Type B pancreatic cell (in vitro differentiated cells): ENCODE measurements at places on chromosomes 16 and 17. TPM values are rescaled to one million over a fixed set of nuclear protein-coding genes. Genes with fewer than 3 reads are reported as not detected.
A peak's percentile ranks its signal among the peaks of the same experiment; 100 is the strongest.

DNA sequence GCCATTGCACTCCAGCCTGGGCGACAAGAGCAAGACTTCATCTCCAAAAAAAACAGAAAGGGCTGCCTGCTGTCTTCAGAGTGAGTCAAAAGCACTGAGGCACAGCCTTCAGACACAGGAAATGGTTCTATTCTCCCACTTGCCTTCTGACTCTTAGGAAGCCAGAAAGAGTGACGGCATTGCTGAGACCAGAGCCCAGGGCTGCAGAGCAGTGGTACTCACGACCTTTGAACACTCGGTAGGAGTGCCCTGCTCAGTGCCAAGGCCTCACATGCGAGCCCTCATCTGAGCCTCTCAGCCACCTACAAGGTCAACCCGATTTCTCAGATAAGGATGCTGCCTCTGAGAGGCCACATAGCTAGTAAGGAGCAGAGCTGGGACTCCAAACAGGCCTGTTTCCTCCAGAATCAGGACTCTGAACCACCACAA is 3.5 kb upstream of the ITGAE start:
- no peak for DNase-seq

DNA sequence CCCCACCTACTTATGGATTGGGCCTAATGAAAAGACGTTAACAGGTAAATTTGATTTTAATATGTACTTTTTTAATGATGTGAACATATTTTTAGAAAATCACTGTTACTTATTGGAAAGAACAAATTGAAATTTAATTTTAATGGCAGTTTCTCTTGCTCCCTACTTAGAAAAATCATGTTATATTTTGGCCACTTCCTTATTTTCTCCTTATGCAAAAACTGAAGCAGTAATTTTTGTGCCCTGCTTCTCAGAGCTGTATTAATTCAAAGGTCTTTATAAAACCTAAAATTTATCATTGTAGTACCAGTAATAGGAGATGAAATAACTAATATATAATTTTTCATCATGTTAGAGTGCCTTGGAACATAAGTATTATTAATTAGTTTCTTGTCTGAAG is 2.8 kb downstream of the ZPBP2 start:
- DNase-seq: no peak

DNA sequence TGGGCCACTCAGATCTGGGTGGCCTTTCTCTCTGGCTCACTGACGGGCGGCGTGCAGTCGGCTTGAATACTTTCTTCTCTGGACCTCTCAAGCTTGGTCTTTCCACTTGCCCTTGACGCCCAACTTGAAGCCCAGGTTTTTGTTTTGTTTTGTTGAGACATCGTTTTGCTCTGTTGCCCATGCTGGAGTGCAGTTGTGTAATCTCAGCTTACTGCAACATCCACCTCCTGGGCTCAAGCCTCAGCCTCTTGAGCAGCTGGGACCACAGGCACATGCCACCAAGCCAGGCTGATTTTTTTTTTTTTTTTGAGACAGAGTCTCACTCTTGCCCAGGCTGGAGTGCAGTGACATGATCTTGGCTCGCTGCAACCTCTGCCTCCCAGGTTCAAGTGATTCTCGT is 22.7 kb upstream of the KIF19 start:
- no peak for DNase-seq

DNA sequence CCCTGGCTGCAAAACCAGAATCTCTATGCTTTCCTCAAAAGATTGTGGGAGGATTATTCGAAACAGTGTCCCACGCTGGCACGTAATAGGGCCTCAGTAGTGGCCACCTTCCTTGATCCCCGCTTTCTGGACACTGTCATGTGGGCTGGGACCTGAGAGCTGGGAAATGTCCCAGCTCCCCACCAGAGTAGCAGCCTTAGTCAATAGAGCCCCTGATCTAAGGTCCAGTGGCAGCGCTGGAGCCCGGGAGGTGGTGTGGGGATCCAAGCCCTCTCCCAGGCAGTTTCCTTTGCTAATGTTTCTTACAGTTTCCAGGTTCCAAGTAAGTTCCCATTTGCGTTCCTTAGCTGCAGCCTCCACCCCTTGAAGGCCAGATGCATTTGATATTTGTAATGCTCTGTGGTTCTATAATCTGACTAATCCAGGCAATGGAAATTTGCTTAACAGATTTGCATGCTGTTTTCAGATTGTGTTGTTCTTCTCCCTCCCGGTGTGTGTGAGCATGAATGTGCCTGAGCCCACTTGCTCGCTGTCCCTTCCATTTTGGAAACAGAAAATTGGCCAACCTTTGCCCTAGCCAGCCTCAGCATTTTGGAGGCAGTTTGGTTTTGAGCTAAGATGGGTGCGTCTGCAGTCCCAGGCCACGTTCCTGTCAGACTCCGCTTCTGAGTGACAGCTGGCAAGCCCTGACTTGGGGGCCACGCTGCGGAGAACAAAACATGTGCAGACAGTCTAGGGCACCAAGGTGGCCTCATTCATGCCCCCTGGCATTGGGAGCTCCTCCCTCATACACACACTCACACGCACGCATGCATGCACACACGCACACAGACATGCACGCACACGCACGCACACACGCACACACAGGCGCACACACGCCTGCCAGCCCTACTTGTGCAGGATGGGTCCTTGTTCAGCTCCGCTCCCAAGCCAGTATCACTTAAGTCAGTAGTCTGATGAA is 69.4 kb downstream of the CCDC182 start:
- peak; percentile 65 for DNase-seq

DNA sequence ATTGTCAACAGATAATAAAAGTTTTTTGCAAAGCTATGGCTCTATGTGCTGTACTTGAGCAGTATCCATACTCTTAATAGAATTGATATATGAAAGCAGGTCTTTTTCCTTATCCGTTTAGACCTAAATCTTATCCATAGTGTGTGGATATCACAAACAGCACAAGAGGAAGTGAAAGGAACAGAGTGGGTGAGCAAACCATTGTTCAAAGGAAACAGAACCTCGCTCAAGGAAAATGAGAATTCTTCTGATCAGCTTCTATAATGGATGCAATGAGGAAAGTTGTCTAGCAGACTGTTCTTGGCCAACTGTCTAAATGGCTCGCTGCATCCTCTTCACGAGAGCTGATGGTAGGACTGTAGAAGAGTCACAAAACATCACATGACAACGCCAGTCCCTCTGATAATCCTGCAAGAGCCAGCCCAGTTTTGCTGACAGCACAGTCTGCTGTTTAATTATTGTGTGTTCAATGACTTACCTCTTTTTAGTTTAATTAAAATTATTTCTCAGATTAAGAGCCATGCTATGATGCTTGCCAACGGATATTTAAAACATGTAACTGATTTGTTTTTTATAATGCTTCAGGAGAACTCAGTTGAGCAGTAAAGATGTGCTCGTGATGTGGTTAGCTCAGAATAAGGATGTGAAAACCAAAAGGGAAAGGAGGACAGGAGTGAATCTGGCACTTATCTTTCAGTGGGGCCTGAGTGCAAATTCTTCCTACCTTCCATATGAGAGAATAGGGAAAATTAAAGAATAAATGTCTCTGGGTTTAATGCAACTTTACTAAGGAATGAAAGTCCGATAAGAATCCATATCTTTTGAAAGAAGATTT is 38.5 kb downstream of the WWOX start:
- DNase-seq: no peak

Gene PIRT
- 0.34 and 0.38 TPM in 2 replicates for total RNA-seq

Gene IL17C
- 0.39 TPM in 1 of 2 replicates, not detected in the other for total RNA-seq
